Cardiac muscle cell (in vitro differentiated cells and primary cell): ENCODE measurements at places on chromosomes 16 and 17.
A peak's percentile ranks its signal among the peaks of the same experiment; 100 is the strongest.

DNA sequence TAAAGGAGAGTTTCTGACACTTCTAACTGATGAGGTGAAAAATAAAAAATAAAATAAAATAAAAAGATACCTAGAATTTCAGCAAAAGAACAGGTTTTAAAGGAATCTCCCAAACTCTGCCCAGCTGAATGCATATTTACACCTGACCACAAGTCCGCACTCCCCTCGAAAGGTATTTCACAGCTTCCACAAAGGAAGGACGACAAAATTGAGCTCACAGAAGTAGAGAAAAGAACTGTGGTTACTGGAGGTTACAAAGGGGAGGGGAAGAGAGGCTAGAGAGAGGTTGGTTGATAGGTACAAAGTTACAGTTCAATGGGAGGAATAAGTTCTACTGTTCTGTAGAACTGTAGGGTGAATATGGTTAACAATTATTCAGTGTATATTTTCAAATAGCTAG is 5.0 kb downstream of the LITAF start:
- H3K27ac ChIP-seq = no peak overlapping the region
- H3K36me3 ChIP-seq = no peaks in the 10 kb centered on the region
- peaks cover 18% of the 10 kb centered on the region for H3K4me1 ChIP-seq
- no peaks in the 10 kb centered on the region for H3K27me3 ChIP-seq

GRCh38 chr17:59751955-59752413 is 44.5 kb downstream of the VMP1 start:
- H3K4me1 ChIP-seq = peaks cover 24% of the 10 kb centered on the region
- H3K27me3 ChIP-seq = no peaks in the 10 kb centered on the region
- H3K4me3 ChIP-seq = no peak overlapping the region
- DNase-seq = no peak
- H3K36me3 ChIP-seq = peaks cover 3% of the 10 kb centered on the region
- no peak overlapping the region for H3K27ac ChIP-seq

- H3K4me1 ChIP-seq = peaks cover 17% of the 10 kb centered on the region
- no peak for DNase-seq
- no peaks in the 10 kb centered on the region for H3K27me3 ChIP-seq
Measured at GRCh38 chr16:27224271-27224737, 21.0 kb downstream of the KDM8 start.

GRCh38 chr16:79607587-79607986 is 7.0 kb upstream of the MAF start:
- no peak overlapping the region for H3K27ac ChIP-seq
- H3K27me3 ChIP-seq = peaks cover 12% of the 10 kb centered on the region
- H3K36me3 ChIP-seq = no peaks in the 10 kb centered on the region
- H3K4me3 ChIP-seq = no peak overlapping the region
- peak; percentile 53 for DNase-seq
- H3K4me1 ChIP-seq = peaks cover 3% of the 10 kb centered on the region

- peak overlapping the region; percentile 45 for H3K27ac ChIP-seq
- peak; percentile 90 for DNase-seq
- no peaks in the 10 kb centered on the region for H3K36me3 ChIP-seq
- no peaks in the 10 kb centered on the region for H3K27me3 ChIP-seq
- H3K4me3 ChIP-seq = no peak overlapping the region
Measured at GRCh38 chr16:85573696-85574641, 39.2 kb upstream of the GSE1 start.

- peak overlapping the region; percentile 59 for H3K4me3 ChIP-seq
- peak overlapping the region; percentile 16 for H3K27ac ChIP-seq
- no peak for DNase-seq
- no peaks in the 10 kb centered on the region for H3K27me3 ChIP-seq
Measured at GRCh38 chr17:7486181-7486580, 2.0 kb downstream of the POLR2A start.

DNA sequence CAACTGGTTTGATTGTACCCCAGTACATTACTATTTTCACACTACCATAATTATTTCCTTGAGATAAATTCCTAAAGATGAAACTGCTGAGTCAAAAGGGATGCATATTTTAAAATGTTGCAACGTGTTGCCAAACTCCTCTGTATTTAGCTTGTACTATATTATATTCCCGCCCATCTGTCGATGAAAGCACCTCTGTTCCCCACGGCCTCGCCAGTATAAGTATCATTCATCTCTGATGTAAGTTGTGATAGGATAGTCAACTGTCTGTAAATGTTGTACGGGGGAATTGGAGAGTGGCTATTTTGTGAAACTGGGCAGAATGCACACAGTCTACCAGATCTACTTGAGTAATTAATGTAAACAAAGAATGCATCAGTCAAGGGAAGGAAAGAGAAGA is 47.7 kb upstream of the TNRC6A start:
- H3K4me1 ChIP-seq = no peaks in the 10 kb centered on the region
- H3K36me3 ChIP-seq = no peaks in the 10 kb centered on the region
- no peaks in the 10 kb centered on the region for H3K27me3 ChIP-seq
- no peak overlapping the region for H3K27ac ChIP-seq

DNA sequence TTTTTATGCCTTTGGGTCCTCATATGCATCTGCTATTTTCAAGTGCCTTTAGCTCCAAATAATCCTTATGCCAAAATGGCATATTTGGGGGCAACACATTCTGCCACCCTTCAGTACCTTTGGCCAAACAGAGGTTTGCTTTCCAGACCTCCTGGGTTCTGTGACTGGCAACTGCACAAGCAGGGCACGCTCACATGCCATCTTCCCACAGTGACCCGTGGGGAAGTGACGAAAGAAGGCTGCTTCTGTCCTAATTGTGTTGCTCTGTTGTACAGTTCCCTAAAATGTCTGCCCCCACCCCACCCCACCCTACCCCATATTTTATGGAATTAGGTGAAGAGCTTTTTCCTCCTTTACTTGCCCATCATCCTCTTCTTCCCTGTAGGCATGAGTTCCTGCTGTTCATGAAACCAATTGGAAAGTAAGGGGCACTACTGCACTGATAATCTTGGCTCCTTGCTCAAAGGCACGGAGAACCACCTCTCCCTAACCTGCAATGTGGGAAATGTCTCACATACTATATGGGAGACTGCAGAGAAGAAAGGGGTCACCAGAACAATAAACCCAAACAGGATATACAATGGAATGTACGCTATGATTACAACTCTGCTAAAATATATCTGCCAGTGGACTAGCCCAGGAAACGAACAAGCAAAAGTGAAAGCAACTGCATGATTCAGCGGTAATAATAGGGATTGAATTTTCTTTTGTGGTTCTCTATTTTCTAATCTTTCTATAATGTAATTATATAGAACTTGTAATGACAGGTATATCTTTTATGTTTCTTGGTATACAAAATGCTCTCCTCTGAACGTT is 3.3 kb upstream of the SLFN12L start:
- no peak overlapping the region for H3K4me3 ChIP-seq
- H3K27me3 ChIP-seq = peaks cover 42% of the 10 kb centered on the region
- H3K36me3 ChIP-seq = no peaks in the 10 kb centered on the region
- DNase-seq = no peak
- no peak overlapping the region for H3K27ac ChIP-seq

DNA sequence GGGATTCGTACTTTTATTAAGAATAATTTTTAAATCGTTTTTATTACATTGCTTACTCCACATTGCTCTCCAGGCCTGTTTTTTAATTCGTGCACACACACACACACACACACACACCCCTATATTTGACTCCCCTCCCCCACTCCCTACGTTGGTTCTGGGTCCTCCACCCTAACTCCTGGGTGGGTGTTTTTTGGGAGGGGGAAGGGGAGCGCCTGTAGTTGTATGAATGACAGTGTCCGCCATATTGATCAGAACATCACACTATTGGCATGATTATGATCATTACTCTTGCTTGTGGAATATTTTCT is 1.3 kb downstream of the GNAO1 start:
- no peaks in the 10 kb centered on the region for H3K4me1 ChIP-seq
- no peak for DNase-seq
- peaks cover 60% of the 10 kb centered on the region for H3K27me3 ChIP-seq
- no peaks in the 10 kb centered on the region for H3K36me3 ChIP-seq
- no peak overlapping the region for H3K27ac ChIP-seq

DNA sequence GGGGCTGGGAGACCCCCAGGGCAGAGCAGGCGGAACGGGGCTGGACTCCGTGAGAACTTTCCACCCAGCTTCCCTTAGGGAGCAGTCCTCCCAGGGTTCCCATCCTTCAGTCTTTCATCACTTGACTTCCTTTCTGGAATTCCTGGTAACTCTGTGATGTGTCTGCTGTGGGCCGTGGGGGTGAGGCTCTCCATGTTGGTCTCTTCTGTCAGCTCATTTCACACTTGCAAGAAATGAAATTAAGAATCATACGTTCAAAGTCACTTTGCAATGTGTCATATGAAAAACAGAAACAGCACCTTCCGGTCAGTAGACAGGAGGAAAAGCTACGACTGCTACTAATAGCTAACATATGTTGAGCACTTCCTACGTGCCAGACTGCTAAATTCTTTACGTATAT is 5.4 kb upstream of the BBS2 start:
- H3K27me3 ChIP-seq = peaks cover 23% of the 10 kb centered on the region
- no peaks in the 10 kb centered on the region for H3K4me1 ChIP-seq
- H3K36me3 ChIP-seq = no peaks in the 10 kb centered on the region

DNA sequence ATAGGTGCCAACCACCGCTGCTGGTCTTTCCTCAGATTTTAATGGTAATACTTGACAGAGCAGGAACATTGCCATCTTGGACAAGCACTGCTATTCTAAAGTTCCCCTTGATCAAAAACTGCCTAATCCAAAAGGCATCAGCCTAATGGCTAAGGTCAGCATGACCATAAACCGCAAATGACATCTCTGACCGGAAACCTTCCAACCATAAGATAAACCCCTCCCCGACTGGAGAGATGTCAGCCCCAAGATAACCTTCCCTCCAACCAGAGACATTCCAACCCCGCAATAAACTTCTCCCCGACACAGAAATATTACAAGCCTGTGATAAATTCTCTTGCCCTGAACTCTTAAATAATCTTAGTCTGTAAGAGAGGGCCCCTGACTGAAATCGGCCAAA is 7.4 kb upstream of the DHX40 start:
- no peak for DNase-seq
- no peaks in the 10 kb centered on the region for H3K36me3 ChIP-seq
- H3K4me3 ChIP-seq = no peak overlapping the region
- no peaks in the 10 kb centered on the region for H3K27me3 ChIP-seq

DNA sequence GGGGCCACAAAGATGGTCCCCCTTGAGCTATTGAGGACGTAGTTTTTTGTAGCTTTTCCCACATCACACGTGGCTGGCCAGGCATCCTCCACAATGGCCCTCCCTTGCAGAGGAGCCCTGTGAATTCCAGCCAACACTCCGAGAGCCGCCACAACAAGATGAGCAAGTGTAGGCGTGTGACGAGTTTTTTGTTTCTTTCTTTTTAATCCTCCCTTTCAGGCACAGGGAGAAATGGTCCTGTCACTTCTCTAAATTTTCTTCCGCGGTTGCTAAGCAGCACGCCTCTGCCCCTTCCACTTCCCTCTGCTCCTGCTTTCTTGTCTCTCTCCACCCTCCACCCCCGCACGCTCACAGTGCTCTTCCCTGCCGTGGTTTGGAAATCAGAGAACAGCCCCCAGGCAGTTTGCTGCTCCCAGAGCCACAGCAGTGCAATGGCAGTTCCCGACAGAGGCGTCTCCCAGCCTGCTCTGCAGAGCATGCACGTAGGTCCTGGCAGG is 68.0 kb upstream of the MRTFB start:
- H3K27me3 ChIP-seq = no peaks in the 10 kb centered on the region
- peak; percentile 76 for DNase-seq
- H3K36me3 ChIP-seq = no peaks in the 10 kb centered on the region
- no peak overlapping the region for H3K4me3 ChIP-seq

GRCh38 chr17:11547853-11548252 is 50.4 kb upstream of the DNAH9 start:
- no peak overlapping the region for H3K4me3 ChIP-seq
- no peak overlapping the region for H3K27ac ChIP-seq
- H3K27me3 ChIP-seq = no peaks in the 10 kb centered on the region
- no peaks in the 10 kb centered on the region for H3K4me1 ChIP-seq

- no peak for DNase-seq
- no peaks in the 10 kb centered on the region for H3K27me3 ChIP-seq
- H3K4me3 ChIP-seq = no peak overlapping the region
- no peaks in the 10 kb centered on the region for H3K36me3 ChIP-seq
- peak overlapping the region; percentile 66 for H3K27ac ChIP-seq
Measured at GRCh38 chr16:25007284-25007984, 7.7 kb downstream of the ARHGAP17 start.

- no peak overlapping the region for H3K4me3 ChIP-seq
- H3K36me3 ChIP-seq = no peaks in the 10 kb centered on the region
- H3K27ac ChIP-seq = no peak overlapping the region
- H3K4me1 ChIP-seq = no peaks in the 10 kb centered on the region
- no peaks in the 10 kb centered on the region for H3K27me3 ChIP-seq
- no peak for DNase-seq
Measured at GRCh38 chr16:31063495-31063842, 10.6 kb downstream of the ZNF668 start.

GRCh38 chr16:30559690-30560089 is 1.5 kb upstream of the ZNF764 start:
- DNase-seq = no peak
- H3K4me3 ChIP-seq = no peak overlapping the region
- no peaks in the 10 kb centered on the region for H3K27me3 ChIP-seq
- peak overlapping the region; percentile 94 for H3K27ac ChIP-seq

DNA sequence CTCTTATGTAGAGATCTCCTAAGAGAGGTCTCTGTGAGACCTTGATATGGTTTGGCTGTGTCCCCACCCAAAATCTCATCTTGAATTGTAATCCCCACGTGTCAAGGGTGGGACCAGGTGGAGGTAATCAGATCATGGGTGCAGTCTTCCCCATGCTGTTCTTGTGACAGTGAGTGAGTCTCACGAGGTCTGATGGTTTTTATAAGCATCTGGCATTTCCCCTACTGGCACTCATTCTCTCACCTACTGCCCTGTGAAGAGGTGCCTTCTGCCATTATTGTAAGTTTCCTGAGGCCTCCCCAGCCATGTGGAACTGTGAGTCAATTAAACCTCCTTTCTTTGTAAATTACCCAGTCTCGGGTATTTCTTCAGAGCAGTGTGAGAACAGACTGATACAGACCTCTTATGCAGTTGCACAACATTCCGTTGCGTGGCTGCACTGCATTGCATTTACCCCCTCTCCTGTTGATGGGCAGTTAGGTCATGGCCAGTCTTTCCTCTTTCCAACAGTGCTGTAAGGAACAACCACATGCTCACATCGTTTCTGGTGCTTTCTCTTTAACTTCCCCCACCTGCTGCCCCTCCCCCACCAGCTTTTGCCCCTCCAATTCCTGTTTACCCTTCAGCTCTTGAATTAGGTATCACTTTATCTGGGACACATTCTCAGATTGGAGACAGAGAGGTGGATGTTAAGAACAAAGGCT is 43.6 kb upstream of the MED9 start:
- no peak overlapping the region for H3K27ac ChIP-seq
- no peaks in the 10 kb centered on the region for H3K36me3 ChIP-seq
- H3K4me1 ChIP-seq = no peaks in the 10 kb centered on the region
- no peaks in the 10 kb centered on the region for H3K27me3 ChIP-seq
- no peak for DNase-seq
- no peak overlapping the region for H3K4me3 ChIP-seq
